IMR-90 (cell line): ENCODE measurements at places on chromosomes 11 and 22. TPM values are rescaled to one million over a fixed set of nuclear protein-coding genes. Genes with fewer than 3 reads are reported as not detected.
A peak's percentile ranks its signal among the peaks of the same experiment; 100 is the strongest.

HSCB gene
- total RNA-seq: 5.4 and 9.4 TPM in 2 replicates

HEPACAM gene
- total RNA-seq: 0.18 TPM in 1 of 2 replicates, not detected in the other

DNA sequence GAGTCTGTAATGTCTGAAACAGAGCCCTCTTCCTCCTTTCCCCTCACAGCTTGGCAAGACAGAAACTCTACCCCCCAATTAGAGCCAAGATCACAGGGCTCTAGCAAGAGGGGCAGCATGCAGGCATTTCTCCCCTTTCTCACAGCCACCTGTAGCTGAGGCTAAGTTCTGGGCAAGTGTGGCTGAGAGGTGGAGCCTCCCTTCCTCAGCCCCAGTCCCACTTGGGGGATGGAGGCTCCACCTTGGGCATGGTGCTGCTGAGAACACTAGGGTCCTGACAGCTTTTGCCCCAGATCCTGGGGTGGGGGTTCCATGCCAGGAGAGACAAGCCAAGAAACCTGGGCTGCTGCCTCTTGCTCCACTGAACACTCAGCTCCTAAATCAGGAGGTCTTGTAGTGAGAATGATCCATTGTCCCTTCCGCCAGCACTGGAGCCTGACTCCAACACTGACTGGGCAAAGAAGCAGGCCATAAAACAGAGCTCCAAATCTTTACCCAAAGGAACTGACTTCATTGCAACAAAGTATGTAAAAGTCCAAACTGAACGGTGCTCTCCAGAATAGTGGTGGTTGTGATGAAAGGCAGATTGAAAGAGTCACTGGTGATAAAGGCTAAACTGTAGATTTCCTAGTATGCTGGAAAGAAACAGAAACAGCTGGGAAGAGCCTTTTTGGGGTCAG, 25.6 kb downstream of the NARS2 start:
- peaks cover 5% of the 10 kb centered on the region; the same call in 1 of the 2 replicates for H3K4me1 ChIP-seq
- no peaks in the 10 kb centered on the region for H3K27me3 ChIP-seq
- 0 out of 2 replicates have a peak, but pooled peaks cover 3% of the 10 kb centered on the region for H3K36me3 ChIP-seq
- no peak overlapping the region for H3K4me3 ChIP-seq
- H3K27ac ChIP-seq: no peak overlapping the region

- H3K27me3 ChIP-seq: no peaks in the 10 kb centered on the region
- H3K27ac ChIP-seq: no peak overlapping the region
- H3K4me3 ChIP-seq: no peak overlapping the region
- no peak for DNase-seq
- peaks cover 23% of the 10 kb centered on the region for H3K4me1 ChIP-seq
- H3K36me3 ChIP-seq: peaks cover 16% of the 10 kb centered on the region
These were observed 113.8 kb upstream of the PITPNB start for GRCh38 chr22:28032861-28033260.

DNA sequence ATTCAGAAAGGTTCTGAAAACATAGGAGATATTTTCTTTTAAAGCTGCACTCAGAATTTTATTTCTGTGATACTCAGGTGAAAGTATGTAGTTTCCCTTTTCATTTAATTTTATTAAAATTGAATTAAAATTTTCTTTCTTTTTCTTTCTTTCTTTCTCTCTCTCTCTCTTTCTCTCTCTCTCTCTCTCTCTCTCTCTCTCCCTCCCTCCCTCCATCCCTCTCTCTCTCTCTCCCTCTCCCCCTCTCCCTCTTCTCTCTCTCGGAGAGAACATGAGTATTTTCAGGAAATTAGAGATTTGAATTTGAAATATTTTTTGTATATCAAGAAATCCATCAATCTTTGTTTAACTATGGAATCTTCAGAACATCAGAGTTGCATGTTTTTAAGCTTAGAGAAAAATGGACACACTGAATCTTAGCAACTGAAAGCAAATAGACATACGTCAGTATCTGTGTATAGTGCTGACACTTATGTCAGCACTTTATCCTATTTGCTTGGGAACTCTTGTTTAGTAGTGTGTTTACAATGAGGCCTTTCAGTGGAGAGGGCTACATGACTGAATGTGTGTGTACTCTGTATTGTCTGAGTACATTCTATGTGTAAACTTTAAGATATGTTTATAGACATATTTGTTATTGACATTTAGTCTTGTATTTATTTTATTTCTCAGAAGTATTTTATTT, 44.5 kb downstream of the PDE3B start:
- no peak overlapping the region for H3K27ac ChIP-seq
- H3K36me3 ChIP-seq: no peaks in the 10 kb centered on the region
- H3K4me3 ChIP-seq: no peak overlapping the region
- no peak for DNase-seq
- no peaks in the 10 kb centered on the region for H3K4me1 ChIP-seq

GRCh38 chr11:8814923-8815240, 96.1 kb upstream of the AKIP1 start:
- DNase-seq: no peak
- H3K36me3 ChIP-seq: no peaks in the 10 kb centered on the region
- peaks cover 19% of the 10 kb centered on the region for H3K4me1 ChIP-seq
- H3K27me3 ChIP-seq: no peaks in the 10 kb centered on the region
- H3K4me3 ChIP-seq: no peak overlapping the region
- H3K27ac ChIP-seq: no peak overlapping the region; the same call in 1 of the 2 replicates

- DNase-seq: no peak
- H3K4me3 ChIP-seq: no peak overlapping the region
- H3K27me3 ChIP-seq: peaks cover 11% of the 10 kb centered on the region
- no peak overlapping the region for H3K27ac ChIP-seq
- H3K4me1 ChIP-seq: peaks cover 8% of the 10 kb centered on the region; the same call in 1 of the 2 replicates
These were observed 154.6 kb downstream of the SNX19 start for GRCh38 chr11:130761560-130762220.

DNA sequence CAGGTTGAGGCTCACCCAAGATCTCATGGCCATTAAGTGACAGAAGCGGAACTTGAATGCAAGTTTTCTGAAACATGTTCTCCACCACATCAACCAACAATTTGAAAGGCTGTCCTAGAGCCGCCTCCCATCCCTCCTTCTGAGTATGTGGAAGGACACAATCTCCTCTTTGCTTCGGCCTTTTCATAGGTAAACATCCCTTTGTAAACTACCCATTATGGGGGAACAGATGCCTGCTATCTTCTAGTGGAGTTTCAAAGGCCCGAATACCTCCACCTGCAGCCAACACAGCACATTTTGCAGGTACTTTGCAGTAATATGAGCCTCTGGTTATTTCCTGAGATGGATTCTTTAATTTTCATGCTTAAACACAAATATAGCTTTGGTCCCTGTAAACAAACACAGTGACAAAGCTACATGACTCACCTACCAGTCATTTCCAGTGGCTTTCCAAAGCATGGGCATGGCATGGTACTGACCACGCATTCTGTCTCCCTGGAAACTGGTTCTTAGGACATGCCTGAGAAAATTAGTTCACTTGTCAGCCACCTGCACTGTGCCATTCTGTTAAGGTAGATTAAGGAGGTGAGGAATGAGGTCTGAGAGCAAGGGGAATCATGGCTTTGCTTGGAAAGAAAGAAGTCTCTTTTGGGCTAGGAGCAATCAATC, 60.2 kb downstream of the EHF start:
- no peaks in the 10 kb centered on the region for H3K27me3 ChIP-seq
- peak; percentile 78 for DNase-seq
- H3K36me3 ChIP-seq: no peaks in the 10 kb centered on the region
- no peak overlapping the region for H3K27ac ChIP-seq
- H3K4me1 ChIP-seq: peaks cover 6% of the 10 kb centered on the region; the same call in 1 of the 2 replicates
- H3K4me3 ChIP-seq: no peak overlapping the region

- H3K36me3 ChIP-seq: peaks cover 39% of the 10 kb centered on the region
- peaks cover 4% of the 10 kb centered on the region for H3K4me1 ChIP-seq
- H3K4me3 ChIP-seq: no peak overlapping the region
- no peak for DNase-seq
- no peaks in the 10 kb centered on the region for H3K27me3 ChIP-seq
- H3K27ac ChIP-seq: no peak overlapping the region
These were observed 9.4 kb downstream of the KCNK7 start for GRCh38 chr11:65586247-65586630.

MUC6 gene
- not detected in 2 replicates for total RNA-seq

PRR5 gene
- total RNA-seq: 7.5 and 8.1 TPM in 2 replicates

- H3K4me3 ChIP-seq: no peak overlapping the region
- no peak overlapping the region for H3K27ac ChIP-seq
- H3K27me3 ChIP-seq: no peaks in the 10 kb centered on the region; the same call in 1 of the 2 replicates
- no peaks in the 10 kb centered on the region for H3K36me3 ChIP-seq
These were observed 38.3 kb upstream of the CYP2R1 start for GRCh38 chr11:14930369-14930768.

DNA sequence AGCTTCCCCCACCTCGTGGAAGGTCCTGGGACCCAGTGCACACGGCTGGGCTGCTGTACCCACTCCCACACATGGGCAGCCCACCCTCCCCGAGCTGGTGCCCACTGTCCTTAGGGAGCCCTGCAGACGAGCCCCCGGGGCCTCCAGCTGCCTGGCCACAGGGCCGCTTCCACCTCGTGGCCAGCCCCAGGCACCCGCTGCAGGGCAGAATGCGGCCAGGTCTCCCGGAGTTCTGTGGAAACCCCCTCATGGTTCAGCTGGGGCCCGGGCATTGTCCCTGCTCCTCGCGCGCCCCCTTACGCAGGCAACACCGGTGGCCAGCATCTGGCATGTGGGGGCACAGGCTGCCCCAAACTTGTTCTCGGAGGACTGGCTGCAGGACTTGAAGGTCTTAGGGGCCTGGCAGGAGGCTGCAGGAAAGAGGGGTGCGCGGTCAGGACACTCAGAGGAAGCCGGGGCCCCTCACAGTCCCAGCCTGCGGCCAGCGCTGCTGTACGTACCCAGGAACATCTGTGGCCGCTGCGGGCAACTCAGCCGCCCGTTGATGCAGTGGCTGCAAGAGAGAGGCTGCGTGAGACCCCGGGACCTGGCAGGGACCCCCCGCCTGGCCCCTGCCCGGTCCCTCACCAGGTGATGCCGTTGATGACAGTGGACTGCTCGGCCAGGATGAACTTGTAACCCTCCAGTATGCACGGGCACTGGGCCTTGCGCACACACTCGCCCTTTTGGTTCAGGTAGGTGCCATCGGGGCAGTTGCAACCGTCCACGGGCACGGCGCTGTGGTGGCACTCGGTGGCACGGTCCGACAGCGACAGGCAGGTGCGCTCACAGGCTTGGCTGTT, 9.7 kb downstream of the MUC6 start:
- no peak overlapping the region for H3K4me3 ChIP-seq
- no peaks in the 10 kb centered on the region for H3K36me3 ChIP-seq
- H3K4me1 ChIP-seq: no peaks in the 10 kb centered on the region
- H3K27me3 ChIP-seq: no peaks in the 10 kb centered on the region

A4GALT gene
- total RNA-seq: 1.6 and 1.9 TPM in 2 replicates

SYT7 gene
- total RNA-seq: under 0.01 TPM in 1 of 2 replicates, not detected in the other

FBXO3 gene
- 51.1 and 65.3 TPM in 2 replicates for total RNA-seq

DNA sequence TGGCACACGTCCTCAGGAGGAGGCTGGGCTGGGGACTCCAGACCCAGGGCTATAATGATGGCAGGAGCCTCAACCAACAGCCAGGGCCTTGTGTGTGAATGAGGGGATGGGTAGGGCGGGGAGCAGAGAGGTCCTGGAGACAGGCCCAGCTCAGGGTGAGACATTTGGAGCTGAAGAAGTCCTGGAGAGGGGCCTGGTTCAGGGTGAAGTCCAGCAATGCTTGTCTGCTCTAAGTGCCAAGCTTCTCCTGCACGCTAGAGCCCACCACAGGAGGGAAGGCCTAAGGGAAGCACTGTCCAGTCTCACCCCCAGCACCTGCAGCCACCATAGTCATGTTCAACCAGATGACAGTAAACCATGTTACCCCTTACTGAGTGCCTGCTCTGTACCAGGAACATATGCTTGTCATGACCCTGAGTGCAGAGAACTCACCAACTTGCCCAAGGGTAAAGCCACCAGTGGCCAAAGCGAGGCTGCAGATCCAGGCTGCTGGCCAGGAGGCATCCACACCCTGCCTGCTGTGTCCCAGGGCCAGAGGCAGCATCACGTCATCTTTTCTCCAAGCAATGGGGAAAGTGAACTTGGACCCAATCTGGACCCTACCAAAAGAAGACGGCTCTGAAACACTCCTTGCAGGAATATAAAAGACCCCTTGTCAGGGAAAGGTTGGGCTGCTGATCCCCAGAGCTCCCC, 24.0 kb downstream of the LMO1 start:
- peaks cover 31% of the 10 kb centered on the region for H3K27me3 ChIP-seq
- DNase-seq: no peak
- H3K4me1 ChIP-seq: no peaks in the 10 kb centered on the region
- no peak overlapping the region for H3K4me3 ChIP-seq
- H3K27ac ChIP-seq: no peak overlapping the region
- H3K36me3 ChIP-seq: no peaks in the 10 kb centered on the region

DNA sequence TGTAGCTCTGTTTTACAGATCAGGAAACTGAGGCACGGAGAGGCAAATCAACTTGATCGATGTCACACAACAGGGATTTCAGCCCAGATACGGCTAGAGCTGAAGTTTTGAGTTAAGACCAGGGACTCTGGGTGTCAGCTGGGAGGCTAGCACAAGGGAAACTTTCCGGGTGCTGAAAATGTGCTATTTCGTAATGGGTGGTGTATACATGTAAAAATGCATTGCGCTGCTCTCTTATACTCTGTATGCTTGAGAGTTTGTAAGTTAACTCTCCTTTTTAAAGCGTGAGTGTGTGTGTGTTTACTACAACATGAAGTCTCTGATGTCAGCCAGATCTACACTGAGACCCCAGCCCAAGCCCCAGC, 227.6 kb downstream of the MN1 start:
- no peak overlapping the region for H3K4me3 ChIP-seq
- H3K4me1 ChIP-seq: no peaks in the 10 kb centered on the region; the same call in 1 of the 2 replicates
- DNase-seq: peak; percentile 10
- H3K27ac ChIP-seq: no peak overlapping the region
- H3K36me3 ChIP-seq: no peaks in the 10 kb centered on the region

GRCh38 chr22:38320605-38321402, 3.6 kb upstream of the CSNK1E start:
- no peak overlapping the region for H3K27ac ChIP-seq
- no peaks in the 10 kb centered on the region for H3K27me3 ChIP-seq
- no peak overlapping the region for H3K4me3 ChIP-seq

DNA sequence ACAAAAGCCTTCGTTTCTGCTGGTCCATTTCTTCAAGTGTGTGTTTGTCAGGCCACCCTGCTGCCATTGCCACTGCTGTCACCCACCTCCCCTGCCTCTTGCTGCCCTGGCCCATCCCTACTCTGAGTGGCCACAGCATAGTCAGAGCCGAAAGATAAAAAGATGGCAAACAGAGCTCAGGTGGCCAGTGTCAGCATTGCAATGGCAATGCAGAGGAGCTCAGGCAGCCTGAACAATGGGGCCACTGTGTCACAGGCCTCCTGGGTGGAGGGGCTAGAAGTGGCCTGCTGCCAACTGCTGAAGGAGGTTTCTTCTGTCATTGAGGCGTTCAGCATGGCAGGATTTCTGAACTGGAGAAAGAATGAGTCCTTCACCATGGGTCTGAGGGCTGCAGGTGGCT, 137.1 kb downstream of the CSNK2A3 start:
- no peak overlapping the region for H3K4me3 ChIP-seq
- no peaks in the 10 kb centered on the region for H3K36me3 ChIP-seq
- DNase-seq: no peak
- H3K4me1 ChIP-seq: no peaks in the 10 kb centered on the region

- H3K36me3 ChIP-seq: 0 out of 2 replicates have a peak, but pooled peaks cover 2% of the 10 kb centered on the region
- no peak overlapping the region for H3K4me3 ChIP-seq
- H3K27me3 ChIP-seq: no peaks in the 10 kb centered on the region
These were observed 100.0 kb upstream of the OR4B1 start for GRCh38 chr11:48116437-48117228.

DNA sequence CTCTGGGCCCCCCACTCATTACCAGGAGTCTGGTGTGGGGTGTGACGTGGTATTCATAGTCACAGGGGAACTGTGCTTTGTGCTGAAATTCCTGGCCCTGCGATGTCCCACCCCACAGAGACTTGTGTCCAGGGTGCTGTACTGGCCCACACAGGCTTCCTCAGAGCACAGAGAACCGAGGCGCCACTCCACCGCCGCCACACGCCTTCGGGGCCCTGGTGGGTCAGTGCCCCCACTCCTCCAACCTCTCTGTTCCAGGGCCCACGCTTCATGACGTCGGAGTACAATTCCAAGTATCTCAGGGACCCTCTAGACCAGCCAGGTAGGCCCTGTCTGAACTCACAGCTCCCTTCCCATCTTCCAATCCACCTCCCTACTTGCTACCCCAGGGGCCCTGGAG, 23.5 kb upstream of the LRRC10B start:
- H3K27ac ChIP-seq: no peak overlapping the region
- H3K4me3 ChIP-seq: no peak overlapping the region
- no peaks in the 10 kb centered on the region for H3K36me3 ChIP-seq
